ENCODE measurements at places on chromosomes 11 and 22.

DNA sequence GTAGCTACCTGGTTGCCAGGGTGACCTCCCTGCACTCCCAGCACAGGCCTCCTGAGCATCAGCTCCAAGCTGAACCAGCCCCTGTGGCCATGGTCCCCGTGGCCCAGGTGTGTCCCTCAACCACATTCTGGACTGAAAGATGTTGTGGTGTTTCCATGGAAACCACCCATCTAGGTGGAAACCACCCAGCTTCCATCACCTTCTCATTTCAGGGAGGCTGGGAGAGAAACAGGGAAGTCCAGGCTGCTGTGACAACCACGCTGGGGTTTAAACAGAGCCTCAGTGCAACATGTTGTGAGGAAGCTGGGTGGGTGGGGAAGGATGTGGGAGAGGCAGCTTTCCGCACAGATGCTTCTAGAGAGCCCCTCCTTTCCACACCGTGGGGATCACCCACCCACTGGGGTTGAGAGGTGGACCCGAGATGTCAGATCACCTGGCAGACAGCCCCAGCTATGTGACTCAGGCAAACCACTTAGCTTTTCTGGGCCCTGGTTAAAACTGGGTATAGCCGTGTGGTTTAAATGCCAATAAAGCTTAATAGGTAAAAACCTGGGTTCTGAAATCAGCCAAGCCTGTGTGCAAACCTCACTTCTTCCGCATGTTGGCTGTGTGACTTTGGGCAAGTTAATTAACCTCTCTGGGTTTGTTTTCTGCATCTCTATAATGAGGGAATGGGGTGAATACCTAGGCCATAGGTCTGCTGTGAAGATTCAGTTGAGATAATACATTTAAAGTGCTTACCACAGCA, 46.4 kb downstream of the CD82 start:
- peak; percentile 48 for DNase-seq

GRCh38 chr11:13344818-13345217, 67.2 kb downstream of the BMAL1 start:
- DNase-seq: no peak

GRCh38 chr11:116532066-116532465, 240.7 kb downstream of the BUD13 start:
- no peak for DNase-seq

- no peak for DNase-seq
Observed at GRCh38 chr11:90204832-90205646, 17.8 kb downstream of the CHORDC1 start.

DNA sequence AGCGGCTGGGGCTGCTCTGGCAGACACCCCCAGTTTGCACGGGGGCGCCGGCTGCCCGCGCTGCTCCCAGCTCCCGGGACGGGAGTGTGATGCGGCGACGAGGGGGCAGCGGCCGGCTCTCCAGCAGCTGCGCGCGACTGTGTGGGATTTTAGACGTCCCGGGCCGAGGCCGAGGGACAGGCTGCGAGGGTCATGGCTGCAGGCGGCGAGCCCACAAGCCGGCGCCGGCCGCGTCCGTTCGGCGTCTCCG, 159 bp downstream of the FZD4 start:
- no peak for DNase-seq

GRCh38 chr11:97764605-97765004, 1256.1 kb upstream of the CNTN5 start:
- no peak for DNase-seq

DNA sequence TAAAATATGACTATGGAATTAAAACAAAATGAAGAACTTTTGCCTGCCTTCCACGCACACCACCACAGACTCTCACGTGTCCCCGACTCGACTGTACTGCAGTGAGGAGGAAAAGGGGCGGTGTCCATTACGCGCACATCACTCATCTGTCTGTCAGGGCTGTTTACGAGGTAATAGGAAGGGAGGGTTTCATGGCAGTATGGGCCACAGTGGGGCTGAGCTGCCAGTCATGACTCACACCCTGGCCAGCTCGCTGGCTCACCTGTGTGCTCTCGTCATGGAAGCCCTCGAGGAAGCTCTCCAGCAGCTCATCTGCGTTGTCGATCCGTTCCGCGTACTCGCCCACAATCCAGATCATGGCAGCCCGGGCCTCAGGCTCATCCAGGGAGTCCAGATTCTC, 33.5 kb upstream of the RASL10A start:
- DNase-seq: no peak

GRCh38 chr11:76684516-76684915, 14.0 kb upstream of the LRRC32 start:
- no peak for DNase-seq

DNA sequence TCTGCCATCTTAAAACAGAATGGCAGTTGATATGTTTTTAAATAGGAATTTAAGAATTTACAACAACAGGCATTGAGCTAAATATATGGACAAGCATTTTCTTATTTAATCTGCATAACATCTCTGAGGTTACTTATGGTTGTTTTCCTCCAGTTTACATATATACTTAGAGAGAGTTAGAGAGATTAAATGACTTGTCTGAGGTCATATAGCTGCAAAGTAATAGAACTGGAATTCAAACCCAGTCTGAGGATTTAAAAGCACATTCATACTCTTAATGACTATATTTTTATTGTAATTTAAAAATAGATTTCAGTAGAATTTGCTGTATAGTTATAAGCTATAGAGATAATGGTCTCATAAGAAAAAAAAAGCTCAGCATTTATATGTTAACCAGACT, 81.4 kb upstream of the GRIK4 start:
- no peak for DNase-seq

DNA sequence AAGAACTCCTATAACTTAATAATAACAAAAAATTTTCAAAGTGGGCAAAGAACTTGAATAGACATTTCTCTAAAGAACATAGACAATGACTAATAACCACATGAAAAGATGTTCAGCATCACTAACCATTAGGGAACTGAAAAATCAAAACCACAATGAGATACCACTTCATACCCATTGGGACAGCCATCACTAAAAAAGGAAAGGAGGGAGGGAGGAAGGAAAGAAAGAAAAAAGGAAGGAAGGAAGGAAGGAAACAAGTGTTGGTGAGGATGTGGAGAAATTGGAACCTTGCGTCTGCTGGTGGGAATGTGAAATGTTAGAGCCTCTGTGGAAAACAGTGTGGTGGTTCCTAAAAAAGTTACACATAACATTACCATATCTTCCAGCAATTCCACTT, 55.8 kb downstream of the MS4A13 start:
- no peak for DNase-seq

DNA sequence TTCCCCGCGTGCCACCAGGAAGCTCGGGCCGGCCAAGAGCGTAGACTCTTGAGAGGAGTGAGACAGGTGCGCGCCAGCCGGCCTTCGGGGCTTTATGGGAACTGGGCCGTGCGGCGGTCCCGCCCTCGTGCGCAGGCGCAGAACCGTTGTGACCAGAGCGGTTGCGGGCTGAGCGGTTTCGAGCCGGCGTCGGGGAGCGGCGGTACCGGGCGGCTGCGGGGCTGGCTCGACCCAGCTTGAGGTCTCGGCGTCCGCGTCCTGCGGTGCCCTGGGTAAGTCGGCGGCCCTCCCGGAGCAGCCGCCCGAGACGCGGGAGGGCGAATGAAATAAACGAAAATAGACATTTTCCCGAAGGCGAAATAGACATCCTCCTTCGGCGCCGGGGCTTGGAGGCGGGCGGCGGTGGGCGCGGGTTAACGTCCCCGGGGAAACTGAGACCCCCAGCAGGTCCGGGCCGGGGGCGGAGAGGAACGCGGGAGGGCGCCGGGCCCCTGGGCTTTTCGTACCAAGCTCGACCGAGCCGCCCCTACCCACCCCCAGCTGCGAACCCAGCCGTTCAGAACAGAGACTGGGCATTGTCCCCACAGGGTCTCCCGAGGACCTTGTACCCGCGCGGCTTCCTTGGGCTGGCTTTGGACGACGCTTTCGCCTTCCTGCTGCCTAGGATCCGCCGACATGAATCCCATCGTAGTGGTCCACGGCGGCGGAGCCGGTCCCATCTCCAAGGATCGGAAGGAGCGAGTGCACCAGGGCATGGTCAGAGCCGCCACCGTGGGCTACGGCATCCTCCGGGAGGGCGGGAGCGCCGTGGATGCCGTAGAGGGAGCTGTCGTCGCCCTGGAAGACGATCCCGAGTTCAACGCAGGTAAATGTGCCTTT, at the start of gene ASRGL1:
ASRGL1 (plus strand) TSS at position 146 of the 879 bp plus-strand sequence; CDS start at position 676, 530 bp downstream.
- peak; percentile 69 for DNase-seq

DNA sequence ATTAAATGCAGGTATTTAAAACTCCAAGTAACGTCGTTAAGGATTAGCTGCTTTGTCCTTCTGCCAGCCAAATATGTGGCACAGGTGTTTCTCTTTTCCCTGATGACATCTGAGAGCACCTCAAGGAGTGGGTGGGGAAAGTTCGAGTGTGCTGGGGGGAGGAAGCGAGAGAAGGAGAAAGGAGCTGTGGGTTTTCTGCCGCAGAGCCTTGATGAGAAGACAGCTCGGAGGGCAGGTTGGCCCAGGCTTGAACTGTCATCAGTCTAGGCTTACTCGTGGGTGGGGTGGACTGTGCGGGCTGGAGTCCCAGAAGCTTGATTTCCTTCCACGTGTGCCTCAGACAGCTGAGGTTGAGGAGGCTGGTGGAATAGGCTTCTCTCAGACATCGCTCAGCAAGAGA, 15.2 kb upstream of the SORL1-AS1 start:
- DNase-seq: peak; percentile 67

GRCh38 chr11:17498058-17498457, 21.4 kb upstream of the ABCC8 start:
- no peak for DNase-seq

DNA sequence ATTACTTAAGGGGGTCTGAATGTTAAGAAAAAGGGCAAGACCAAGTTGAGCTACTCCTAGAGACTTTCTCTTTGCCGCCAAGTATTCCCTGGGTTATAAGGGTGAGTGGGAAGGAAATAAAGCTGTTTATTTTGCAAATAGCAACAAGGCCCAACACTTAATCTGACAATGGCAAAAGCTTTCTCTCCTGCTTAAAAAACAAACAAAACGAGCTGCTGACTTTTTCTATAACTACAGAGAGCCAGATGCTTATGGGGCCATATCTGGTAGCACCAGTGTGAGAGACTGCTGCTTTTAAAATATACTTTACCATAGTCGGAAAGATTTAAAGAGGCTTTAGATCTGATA, 2.3 kb upstream of the KDM2A start:
- no peak for DNase-seq

DNA sequence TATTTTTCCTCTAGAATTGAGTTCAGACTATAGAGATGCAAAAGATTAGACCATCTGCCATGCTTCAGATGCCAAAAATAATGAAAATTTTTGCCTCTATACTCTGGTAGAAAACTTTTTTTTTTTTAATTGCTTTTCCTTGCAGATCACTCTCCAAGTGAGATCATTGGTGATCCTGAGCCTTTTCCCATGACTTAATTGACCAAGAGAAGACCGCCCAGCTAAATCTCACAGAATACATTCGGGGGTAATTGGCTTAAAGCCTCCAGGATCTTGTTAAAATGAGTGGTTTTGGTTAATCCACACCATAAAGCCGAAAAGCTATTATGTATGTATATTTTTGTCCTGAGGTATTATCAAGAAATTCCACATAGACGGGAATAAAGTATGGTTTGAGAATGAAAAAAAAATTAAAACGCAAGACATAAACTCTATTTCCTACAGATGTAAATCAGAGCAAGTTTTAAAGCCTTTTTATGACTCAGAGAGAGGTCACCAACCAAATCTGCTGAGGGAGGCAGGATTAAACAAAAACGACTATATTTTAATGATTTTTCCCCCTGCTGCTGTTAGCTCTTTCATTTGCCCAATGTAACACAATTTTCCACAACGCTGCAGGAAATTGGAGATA, 64.0 kb downstream of the PARVA start:
- no peak for DNase-seq

- DNase-seq: no peak
Observed at GRCh38 chr11:70860888-70861287, 391.5 kb downstream of the SHANK2 start.

DNA sequence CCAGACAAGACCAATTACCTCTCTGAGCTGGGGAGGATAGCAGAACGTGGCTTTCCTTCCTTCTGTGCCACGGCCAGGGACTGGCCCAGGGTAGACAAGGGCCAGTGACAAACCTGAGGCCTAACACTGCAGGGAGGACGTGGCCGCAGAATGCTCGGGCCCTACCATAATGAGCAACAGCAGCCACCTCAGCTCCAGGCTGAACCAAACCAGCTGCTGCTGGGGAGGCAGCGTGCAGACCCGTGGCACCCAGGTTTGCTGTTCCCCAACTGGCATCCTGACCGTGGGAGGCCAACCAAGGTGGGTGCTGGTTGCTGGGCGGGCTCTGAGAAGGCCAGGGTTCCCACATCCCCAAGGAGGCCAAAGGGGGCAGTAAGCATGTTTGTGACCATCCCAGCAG, 83.0 kb downstream of the MORC2 start:
- no peak for DNase-seq

- DNase-seq: peak; percentile 6
Observed at GRCh38 chr11:2511421-2512369, 66.9 kb downstream of the KCNQ1 start.

DNA sequence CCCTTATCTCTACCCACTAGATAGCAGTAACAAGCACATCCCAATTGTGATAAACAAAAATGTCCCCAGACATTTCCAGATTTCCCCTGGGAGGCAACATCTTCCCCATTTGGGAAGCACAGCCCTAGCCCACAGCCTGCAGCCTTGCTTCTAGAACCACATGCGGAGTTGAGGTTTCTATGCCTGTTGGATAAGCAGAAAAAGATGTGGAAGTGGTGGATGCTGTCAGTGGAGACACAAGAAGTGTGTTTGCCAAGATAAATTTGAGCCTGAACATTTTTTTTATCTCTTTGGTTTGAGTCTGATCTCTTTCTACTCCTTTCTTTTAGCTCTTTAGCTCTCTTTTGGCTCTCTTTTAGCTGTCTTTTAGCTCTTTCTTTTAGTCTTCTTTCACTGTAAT, 884.5 kb downstream of the NTM start:
- DNase-seq: no peak

GRCh38 chr11:44969651-44970252, 19.1 kb upstream of the TP53I11 start:
- DNase-seq: no peak

DNA sequence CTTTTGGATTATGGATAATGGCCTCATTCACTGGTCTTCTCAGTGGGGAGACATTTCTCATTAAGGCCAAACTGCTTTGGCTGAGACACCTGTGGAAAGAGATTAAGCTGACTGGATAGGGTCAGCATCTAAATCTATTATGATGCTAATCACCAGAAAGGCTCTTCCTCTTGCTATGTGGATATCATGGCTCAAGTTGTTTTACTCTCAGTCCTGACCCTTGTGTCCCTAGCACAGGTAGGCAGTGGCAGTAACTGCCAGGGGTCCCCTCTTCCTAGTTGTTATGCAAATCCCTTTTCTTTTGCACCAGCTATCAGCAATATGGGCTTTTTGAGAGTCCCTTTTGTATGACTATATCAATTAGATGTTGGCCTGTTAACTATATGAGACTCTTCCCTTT, 335.7 kb upstream of the PLET1 start:
- DNase-seq: no peak

- no peak for DNase-seq
Observed at GRCh38 chr11:106288822-106289387, 211.4 kb downstream of the AASDHPPT start.

- no peak for DNase-seq
Observed at GRCh38 chr11:22554221-22554620, 71.4 kb downstream of the FANCF start.

- no peak for DNase-seq
Observed at GRCh38 chr11:3380706-3381545, 2.0 kb upstream of the ZNF195 start.
